Stimulated activated CD8-positive, alpha-beta memory T cell treated with anti-CD3 and anti-CD28 coated beads, Interleukin-4, amount 100 ng/mL, for 24 hours (primary cell): ENCODE measurements at places on chromosomes 2 and 18.

DNA sequence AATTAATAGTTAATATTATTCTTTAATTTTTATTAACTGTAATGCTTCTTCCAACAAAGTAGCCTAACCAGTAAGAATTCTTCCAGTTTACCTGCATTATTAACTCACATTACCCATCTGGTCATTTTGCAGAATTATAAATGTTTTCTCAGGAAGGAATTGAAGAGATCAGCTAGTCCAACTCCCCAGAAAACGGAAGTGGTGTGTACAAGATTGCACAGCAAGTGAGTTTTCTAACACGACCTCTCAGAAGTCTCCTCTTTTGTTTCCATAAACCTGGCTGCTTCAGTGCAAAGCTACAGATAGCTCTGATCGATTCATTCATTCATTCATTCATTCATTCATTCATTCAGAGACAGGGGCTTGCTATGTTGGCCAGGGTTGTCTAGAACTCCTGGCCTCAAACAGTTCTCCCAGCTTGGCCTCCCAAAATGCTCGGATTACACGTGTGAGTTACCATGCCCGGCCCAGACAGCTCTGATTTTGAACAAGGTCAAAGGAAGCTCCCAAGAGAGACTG, 128.8 kb upstream of the REV1 start:
- no peak for DNase-seq

DNA sequence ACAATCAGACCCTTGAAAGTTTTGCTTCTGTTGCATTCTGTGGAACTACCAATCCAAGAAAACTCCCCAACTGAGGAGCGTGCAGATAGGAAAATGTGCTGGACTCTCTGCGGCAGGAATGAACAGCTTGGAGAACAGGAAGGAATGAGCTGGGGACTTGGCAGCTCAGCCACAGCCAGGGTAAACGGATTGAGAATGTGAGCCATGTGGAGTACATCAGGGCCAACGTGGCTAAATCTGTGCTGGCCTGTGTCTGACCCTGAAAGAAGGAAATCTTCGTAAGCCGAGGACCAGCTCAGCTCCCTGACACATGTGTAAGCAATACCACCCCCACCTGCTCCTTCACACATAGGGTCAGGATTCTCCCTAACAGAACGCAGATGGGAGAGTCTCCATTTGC, 1023.7 kb downstream of the BCL11A start:
- no peak for DNase-seq

GRCh38 chr2:44560352-44560751, 198.6 kb downstream of the CAMKMT start:
- DNase-seq: no peak

DNA sequence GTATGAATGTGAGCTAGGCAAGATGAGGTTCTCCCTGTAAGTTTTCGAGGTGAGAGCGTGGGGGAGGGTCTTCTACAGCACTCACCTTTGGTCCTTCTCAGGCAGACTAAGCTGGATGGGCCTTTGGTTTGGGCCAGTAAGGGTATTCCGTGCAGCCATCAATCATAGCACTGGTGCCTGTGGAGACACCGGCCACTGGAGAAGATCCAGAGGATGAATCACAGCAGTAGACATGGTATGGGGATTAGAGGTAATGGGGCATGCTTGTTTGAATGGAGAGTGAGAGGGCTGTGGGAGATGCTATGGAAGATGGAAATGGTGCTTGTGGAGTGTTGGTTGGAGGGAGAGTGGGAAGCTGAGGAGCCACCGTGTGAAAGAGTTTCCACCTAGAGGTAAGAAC, 16.1 kb downstream of the MAPRE3 start:
- no peak for DNase-seq

- DNase-seq: no peak
Measured at GRCh38 chr2:58130238-58130637, 83.6 kb downstream of the VRK2 start.

DNA sequence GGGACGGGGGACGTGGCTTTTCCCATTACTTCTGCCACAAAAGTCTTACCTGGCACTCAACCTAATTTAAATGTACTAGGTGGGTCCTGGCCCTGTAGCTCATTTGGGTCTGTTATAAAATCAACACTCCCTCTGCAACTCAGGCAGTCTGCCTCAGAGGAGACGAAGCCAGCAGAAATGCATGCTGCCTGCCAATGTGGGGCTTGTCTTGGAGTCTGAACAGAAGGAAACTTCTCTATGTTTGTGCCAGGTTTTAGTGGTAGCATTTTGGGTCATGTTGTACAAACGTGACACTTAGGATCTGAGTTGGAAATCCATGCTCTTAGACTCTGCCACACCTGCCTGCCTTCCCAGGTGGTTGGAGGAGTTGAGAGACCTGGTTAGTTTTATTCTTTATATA, 292.5 kb upstream of the FAM98A start:
- no peak for DNase-seq

GRCh38 chr2:181120625-181121024, 140.2 kb downstream of the UBE2E3 start:
- DNase-seq: no peak

- DNase-seq: peak; percentile 33
Measured at GRCh38 chr18:13577091-13577697, 149.2 kb downstream of the FAM210A start.

DNA sequence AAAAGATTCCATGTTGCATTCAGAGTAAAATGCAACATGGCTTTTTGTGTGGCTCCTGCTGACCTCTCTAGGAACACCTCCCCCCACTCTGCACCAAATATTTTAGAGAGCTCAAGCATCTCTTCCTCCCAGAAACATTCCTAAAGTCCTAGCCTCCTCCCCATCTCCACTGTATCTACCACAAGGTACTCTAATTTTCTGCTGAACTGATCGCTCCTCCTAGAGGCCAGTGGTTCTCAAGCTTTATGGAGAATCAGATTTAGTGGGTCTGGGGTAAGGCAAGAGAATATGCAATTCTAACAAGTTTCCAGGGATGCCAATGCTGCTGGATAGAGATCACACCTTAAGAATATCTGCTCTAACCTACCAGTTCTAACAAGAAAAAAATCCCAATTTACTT, 89.5 kb upstream of the HNRNPA3 start:
- DNase-seq: no peak

DNA sequence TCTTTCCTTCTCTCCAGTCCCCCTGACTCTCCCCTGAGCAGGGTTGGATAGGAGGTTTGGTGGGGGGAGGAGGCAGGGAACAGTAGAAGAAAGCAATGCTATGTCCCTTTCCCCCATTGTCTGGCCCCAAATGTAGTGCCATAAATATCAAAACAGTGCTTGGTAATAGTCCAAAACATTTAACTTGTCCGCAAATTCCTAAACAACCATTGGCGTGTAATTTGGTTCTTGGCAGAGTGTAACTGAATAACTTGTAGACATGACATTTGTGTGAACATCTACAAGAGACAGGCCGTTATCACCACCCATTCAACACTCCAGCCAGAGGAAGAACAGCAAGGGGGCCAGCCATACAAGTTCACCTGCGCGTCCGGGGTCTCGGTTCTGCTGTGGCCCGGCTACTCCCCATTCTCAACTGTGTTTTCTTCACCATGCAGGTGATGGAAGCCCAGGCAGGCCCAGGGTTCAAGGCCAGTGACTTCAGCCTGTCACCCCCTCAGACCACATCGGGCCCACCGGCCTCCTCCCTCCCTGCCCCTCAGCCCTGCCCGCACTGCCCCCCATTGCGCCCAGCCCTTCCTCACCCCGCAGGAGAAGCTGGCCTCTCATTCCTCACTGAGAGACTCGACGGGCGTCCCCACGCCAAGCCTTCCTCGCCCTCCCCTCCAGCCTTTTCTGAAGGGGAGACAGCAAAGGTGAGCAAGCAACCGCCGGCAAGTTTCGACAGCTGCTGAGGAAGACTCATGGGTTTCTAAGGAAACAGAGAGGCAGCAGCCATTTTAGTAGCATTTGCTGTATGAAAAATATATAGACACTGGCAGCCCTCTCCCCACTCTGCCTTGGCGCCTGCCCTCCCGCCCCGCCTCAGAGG, 699 bp upstream of the RAPGEF4 start:
- DNase-seq: peak; percentile 12

DNA sequence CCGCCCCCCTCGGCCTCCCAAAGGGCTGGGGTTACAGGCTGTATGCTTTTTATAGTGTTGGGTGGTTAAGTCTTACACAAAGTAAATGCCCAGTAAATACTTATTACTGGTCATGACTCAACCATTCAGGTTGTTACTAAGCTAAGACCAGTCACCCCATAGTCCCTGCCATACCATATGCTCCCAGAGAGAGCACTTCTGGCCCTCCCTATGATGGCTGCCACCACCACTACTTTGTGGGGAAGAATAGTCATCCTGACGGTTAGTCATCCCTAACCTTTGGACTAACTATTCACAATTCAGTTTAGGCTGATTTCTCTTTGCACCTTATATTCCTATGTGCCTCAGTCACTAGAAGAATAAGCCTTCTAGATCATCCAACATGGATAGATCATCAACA, 42.0 kb upstream of the MSH2 start:
- DNase-seq: no peak

- DNase-seq: no peak
Measured at GRCh38 chr2:119023534-119023933, 81.5 kb downstream of the MARCO start.

GRCh38 chr2:197893403-197894177, 89.2 kb downstream of the PLCL1 start:
- DNase-seq: no peak

DNA sequence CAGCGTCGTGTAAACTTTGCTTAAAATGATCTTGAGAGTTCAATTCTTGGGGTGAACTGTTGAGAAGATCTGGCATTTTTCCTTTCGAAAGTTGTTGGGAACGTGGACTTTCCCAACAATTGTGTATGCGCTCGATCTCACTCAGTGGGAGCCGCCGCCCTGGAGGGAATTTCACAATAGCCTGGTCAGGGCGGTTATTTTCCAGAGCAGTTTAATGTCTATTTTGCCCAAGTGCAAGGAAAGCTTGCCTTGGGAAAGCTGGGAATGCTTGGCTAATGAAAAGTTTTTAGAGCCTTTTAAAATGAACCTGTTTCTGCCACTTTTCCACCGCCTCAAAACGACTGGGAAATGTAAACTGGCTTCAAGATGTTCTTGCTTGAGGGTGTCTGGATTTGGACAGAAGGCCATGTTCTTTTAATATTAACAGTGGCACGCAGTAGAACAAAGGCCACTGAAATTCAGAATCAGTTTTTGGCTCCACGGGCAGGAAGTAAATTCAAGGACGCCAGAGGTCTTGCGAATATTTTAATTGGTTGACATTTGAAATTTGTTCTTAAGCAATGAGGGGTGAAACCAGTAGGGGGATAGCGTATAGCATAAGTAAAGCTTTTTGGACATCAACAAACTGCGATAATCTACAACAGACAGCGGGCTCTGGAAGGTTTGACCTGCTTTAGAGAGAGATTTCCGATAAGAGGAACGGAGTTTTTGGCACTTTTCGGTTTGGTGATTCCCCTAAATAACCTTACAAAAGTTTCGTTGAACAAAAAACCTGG, 1.2 kb downstream of the CFLAR start:
- no peak for DNase-seq

DNA sequence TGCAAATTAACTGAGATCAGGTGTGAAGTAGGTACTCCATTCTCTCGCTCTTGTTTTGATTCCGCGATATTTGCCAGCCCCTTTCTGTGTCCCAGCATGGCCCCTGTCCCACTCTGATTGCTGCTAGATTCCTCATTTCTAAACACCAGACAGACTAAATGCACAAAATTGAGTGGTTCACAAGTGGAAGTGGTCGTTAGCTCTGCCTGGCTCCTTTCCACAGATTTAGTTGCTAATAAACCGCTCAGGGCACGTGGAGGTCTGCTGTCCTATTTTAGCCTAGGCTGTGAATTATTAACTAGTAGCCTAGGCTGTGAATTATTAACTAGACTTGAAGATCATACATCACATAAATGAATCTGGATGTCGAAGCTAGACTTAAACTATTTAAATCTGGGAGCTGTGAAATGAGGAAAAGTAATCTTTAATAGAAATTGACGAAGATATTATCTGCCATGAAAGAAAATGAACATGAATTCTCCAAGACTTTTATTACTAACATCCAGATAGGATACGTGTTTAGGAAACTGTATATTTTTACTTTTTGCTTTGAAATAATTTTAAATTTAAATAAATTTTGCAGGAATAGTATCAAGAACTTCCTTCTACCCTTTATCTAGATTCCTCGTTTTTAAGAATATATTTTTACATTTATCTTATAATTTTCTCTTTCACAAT, 3.7 kb downstream of the IL1RL2 start:
- DNase-seq: no peak

GRCh38 chr2:26298638-26299393, 47.1 kb upstream of the SELENOI start:
- DNase-seq: no peak

- no peak for DNase-seq
Measured at GRCh38 chr2:64442801-64443429, 11.0 kb upstream of the LGALSL start.

GRCh38 chr2:109243526-109244303, 114.7 kb downstream of the SH3RF3 start:
- DNase-seq: no peak
